ENCODE measurements at places on chromosomes 6 and 20. TPM values are rescaled to one million over a fixed set of nuclear protein-coding genes. Genes with fewer than 3 reads are reported as not detected.

DNA sequence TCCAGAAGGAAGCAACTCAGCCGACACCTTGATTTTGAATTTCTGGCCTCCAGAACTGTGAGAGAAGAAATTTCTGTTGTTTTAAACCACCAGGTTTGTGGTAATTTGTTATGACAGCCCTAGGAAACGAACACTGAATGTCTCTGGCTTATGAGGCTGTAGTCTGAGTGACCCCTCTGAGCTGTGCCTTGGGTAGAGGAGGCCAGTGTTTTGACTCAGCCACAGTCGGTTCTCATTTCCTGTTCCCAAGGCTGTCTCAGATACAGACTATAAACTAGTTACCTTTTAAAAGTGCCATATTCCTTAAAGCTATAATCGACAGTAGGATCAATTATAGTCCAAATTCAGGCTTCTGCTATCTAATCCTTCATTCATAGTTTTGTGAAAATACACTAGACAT, 391.2 kb upstream of the MAP3K7 start:
- no peak for DNase-seq

GRCh38 chr6:169424821-169425240, 171.2 kb upstream of the THBS2 start:
- DNase-seq, result no peak

Gene E2F3
- total RNA-seq, result 13.3 TPM

Gene SLC22A16
- 0.91 TPM for total RNA-seq

Gene BCAS1
- 6.1 TPM for total RNA-seq

Gene PNLDC1
- not detected for total RNA-seq

- DNase-seq, result no peak
Measured at GRCh38 chr20:38126146-38126921, 38.7 kb downstream of the TGM2 start.
